ENCODE measurements at places on chromosomes 5 and 9.

DNA sequence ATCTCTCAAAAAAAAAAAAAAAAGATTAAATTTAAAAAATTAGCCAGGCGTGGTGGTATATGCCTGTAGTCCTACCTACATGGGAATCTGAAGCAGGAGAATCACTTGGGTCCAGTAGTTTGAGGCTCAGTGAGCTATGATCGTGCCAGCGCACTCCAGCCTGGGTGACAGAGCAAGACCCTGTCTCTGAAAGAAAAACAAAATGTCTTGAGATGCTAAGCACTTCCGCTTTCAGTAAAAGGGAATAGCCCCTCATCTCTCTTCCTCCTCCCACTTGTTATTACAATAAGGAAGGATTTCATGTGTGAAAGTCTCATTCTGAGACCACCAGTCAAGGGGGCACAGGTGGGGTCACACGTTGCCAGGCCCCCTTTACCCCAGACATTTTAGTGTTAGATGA, 79.4 kb downstream of the GOLPH3 start:
- no peak for DNase-seq

GRCh38 chr5:16411235-16411634, 54.4 kb downstream of the ZNF622 start:
- no peak for DNase-seq

DNA sequence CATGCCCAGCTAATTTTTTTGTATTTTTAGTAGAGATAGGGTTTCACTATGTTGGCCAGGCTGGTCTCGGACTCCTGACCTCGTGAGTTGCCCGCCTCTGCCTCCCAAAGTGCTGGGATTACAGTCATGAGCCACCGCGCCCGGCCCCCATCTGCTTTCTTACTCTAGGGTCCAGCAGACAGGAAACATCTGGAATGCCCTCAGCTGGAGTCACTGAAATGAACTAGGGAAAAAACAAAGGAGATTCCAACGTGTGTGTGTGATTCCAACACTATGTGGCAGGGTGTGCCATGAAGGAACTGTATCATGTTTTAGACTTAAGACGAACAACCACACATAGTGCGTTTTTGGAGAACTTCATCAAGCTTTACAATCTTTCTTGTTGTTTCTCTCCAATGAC, 540.1 kb upstream of the DAP start:
- DNase-seq = no peak

- DNase-seq = no peak
These were observed 56.4 kb upstream of the RNF130 start for GRCh38 chr5:180127682-180128670.

- DNase-seq = no peak
These were observed 117.4 kb upstream of the RORB start for GRCh38 chr9:74379718-74380117.

DNA sequence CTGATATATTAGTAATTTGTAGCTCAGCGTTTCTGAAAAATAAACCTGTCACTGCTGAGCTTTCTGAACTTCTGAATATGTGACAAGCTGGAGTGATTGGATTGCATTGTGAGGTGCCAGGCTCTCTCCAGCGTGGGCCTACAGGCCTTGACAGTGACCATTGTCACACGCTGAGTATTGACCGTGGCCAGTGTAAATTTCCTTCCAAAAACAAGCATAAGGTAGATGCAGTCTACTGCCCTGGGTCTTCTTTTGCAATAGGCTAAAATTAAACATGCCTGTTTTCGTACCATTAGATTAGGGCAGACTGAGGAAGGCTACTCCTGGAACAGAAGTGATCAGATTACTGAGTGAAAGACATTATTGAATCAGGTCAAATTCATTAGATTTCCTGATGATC, 60.2 kb downstream of the SPEF2 start:
- no peak for DNase-seq

DNA sequence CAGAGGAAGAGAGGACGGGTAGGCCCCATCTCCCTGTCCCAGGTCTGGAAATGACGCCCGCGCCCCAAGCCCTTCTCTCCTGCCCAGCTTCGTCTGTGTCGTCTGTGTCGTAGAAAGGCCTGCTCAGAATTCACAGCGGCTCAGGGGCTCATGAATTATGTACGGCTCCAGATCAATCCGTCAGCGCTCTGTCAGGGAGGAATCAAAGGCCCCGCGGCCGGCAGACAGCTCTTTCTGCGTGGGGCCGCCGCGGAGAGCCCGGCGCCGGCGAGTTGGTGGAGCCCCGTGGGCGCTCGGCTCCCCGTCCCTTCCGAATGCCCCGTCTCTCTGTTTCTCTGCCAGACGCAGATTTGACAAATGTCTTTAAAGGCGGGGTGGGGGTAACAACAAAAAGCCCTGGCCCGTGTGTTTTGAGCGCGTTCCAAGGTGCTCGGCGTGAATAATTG, 83.8 kb upstream of the RAPGEF1 start:
- DNase-seq = no peak

- no peak for DNase-seq
These were observed 17.7 kb downstream of the SLC28A3 start for GRCh38 chr9:84322828-84323227.

GRCh38 chr5:113250341-113250953, 184.3 kb downstream of the TSSK1B start:
- peak; percentile 94 for DNase-seq

DNA sequence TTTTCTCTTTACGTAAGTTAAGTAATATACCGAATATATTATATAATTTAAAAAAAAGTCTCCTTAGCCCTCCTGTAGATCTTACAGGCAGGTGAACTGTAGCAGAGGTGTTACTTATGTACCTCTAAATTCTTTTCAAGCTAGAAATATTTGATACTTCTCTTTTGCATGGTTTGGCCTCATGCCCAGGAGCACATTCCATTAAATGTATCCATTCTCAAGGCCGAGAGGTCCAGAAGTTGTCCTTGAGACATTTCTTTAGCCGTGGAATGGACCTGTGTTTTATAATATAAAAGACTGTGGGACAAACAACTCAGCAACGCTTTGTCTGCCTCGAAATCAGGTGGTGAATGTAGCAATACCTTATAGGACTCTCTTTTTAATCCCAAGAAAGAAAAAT, 184.5 kb downstream of the TRIO start:
- no peak for DNase-seq

DNA sequence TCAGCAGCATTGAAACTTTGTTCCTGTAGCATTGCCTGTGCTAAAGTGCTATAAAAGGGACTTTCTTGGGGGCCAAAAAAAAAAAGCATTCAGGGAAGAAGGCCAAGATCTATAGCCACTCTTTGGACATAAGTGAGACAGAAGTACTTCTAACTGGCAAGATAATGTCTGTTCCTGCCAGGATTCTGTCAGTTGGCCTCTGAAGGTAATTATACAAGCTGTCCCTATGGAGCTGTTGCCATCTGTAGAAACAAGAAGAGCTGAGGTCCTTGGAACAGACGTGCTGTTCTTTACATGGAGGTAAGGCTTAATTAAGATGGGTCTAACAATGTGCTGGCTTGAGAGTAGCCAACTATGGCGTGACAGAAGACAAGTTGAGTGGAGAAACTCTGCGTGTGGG, 9.7 kb downstream of the KIF20A start:
- no peak for DNase-seq

- DNase-seq = no peak
These were observed 48.8 kb upstream of the GLRX start for GRCh38 chr5:95871146-95871806.

DNA sequence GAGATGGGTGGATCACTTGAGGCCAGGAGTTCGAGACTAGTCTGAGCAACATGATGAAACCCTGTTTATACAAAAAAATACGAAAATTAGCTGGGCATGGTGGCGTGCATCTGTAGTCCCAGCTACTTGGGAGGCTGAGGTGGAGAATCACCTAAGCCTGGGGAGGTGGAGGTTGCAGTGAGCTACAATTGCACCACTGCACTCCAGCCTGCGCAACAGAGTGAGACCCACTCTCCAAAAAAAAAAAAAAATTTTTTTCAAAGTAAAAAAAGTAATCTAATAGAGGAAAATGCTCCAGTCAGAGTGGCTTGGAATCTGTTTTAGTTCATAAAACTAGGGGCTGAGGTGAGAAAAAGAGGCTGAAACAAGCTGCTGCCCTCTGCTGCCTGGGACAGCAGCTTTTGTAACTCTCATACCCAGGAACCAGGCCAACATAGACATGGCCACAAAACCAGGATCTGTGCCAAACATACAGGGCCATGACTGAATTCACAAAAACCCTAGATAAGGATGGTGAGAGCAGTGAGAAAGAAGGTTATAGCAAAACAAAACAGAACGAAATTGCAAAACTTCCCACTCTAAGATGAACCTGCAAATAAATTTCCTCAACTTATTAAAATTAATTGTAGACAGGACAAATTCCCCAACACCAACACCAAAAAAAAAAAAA, 13.1 kb upstream of the DCAF12 start:
- peak; percentile 91 for DNase-seq

GRCh38 chr5:170571281-170571731, 67.5 kb downstream of the KCNIP1 start:
- DNase-seq = peak; percentile 37

GRCh38 chr5:129425031-129425430, 35.1 kb upstream of the ADAMTS19 start:
- no peak for DNase-seq

GRCh38 chr5:93018461-93018860, 562.6 kb downstream of the NR2F1-AS1 start:
- DNase-seq = no peak

- peak; percentile 72 for DNase-seq
These were observed 32.2 kb upstream of the FRMD3 start for GRCh38 chr9:83570359-83570758.

- DNase-seq = no peak
These were observed 612.9 kb downstream of the DNAH5 start for GRCh38 chr5:13331585-13331984.

GRCh38 chr5:55437452-55437851, 97.3 kb downstream of the PLPP1 start:
- DNase-seq = no peak

GRCh38 chr5:179142434-179143198, 82.4 kb downstream of the ZNF354C start:
- peak; percentile 30 for DNase-seq

GRCh38 chr9:71663931-71664459, 104.3 kb downstream of the CEMIP2 start:
- DNase-seq = no peak

All from stromal cell of bone marrow (primary cell).